ENCODE measurements at places on chromosomes 7 and 10. TPM values are rescaled to one million over a fixed set of nuclear protein-coding genes. Genes with fewer than 3 reads are reported as not detected.

Gene RAMP3
- total RNA-seq: not detected

Gene SKAP2
- total RNA-seq: 4.8 TPM

Gene ZNF804B
- total RNA-seq: not detected

Gene SRGN
- 10.3 TPM for total RNA-seq

Gene CUBN
- 0.89 TPM for total RNA-seq

DNA sequence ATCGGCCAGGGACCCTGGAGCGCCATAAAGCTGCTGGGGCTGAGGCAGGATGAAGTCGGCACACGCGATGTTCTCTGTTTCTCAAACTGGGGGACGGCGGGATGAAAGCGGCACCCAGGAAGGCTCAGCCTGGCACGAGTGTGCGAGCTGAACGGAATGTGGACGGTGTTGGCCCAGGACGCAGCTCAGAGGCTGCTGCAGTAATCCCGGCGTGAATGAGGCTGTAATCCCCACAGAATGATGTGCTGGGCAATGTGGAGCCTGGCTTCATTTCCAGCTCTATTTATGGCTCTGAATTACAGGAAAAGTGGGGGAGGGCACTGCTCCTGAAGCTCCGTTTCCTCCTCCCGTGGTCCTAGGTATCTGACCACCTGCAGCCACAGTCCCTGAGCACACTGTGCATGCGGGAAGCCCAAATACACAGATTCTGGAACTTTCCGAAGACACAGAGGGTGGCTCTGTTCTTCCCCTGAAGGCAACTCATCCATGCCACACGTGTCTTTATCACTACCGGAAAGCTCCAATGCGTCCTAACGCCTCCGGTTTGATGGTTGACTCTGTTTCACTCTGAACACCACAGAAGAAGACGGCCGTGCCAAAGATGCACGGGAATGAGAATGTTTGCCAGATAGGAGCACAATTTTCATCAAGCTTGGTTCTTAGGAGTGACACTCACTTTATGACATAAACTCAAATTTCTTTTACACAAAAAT, 37.6 kb downstream of the KLF6 start:
- DNase-seq: no peak
- no peaks in the 10 kb centered on the region for H3K27me3 ChIP-seq
- H3K4me3 ChIP-seq: no peak overlapping the region
- no peaks in the 10 kb centered on the region for H3K36me3 ChIP-seq

- no peaks in the 10 kb centered on the region for H3K36me3 ChIP-seq
- peaks cover 11% of the 10 kb centered on the region for H3K4me1 ChIP-seq
- no peak for DNase-seq
- peak overlapping the region; percentile 79 for H3K4me3 ChIP-seq
Measured at GRCh38 chr10:117217196-117217761, 20.0 kb downstream of the KCNK18 start.

DNA sequence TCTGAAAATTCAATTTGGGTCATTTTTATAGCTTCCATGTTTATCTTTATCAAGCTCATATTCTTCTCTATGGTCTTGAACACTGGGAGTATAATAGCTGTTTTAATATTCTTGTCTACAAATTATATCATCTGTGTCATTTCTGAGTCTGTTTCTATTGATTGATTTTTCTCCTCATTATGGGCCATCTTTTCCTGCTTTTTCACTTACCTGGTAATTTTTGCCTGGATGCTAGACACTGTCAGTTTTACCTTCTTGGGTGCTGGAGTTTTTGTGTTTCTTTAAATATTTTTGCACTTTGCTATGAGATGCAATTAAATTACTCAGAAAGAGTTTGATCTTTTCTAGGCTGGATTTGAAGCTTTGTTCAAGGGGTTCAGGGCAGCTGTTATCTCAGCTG, 26.8 kb upstream of the KDM7A start:
- H3K27ac ChIP-seq: no peak overlapping the region
- H3K4me3 ChIP-seq: no peak overlapping the region
- H3K27me3 ChIP-seq: peaks cover 13% of the 10 kb centered on the region
- H3K4me1 ChIP-seq: peaks cover 14% of the 10 kb centered on the region
- no peaks in the 10 kb centered on the region for H3K36me3 ChIP-seq

GRCh38 chr10:131313377-131313776, 1.9 kb upstream of the TCERG1L start:
- H3K36me3 ChIP-seq: no peaks in the 10 kb centered on the region
- no peak overlapping the region for H3K4me3 ChIP-seq
- DNase-seq: no peak
- H3K27ac ChIP-seq: no peak overlapping the region
- peaks cover 6% of the 10 kb centered on the region for H3K4me1 ChIP-seq

DNA sequence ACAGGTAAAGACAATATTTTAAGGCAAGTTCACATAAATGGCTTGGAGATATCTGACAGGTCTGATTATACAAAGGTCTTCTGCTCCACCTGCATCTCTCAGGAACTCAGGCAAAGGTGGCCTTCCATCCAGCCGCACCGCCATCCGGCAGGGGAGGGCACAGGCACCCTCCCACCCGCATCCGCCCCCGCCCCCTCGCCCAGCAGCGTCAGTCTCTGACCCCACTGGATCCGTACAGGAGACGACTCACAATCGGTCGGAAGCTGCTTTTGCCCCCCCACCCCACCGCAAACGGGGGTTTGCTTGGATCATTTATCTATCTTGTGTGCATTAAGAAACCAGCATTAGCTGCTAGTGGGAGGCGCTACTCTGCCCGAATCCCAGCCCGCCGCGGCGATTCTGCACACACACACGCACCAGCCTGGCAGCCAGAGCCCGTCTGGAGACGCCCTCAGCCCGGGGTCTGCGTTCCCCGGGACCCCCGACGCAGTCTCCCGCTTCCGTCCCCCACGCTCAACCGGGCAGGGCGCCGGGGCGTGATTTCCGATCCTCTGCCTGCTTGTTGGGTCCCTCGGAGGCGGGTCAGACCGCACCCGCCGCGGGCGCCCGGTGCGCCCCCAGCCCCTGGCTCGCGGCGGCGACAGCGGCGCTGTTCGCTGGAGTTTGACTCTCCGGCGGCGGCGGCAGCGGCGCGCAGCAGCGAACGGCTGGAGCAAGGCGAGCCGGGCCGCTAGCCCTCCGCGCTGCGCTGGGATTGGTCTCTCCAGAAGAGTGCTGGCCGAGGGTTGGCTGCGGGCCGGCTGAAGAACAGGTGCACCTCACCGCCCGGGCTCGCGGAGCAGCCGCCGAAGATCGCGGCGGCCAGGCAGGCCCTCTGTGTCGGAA, 820 bp upstream of the NRG3 start:
- no peak overlapping the region for H3K4me3 ChIP-seq
- H3K27ac ChIP-seq: no peak overlapping the region
- H3K36me3 ChIP-seq: peaks cover 3% of the 10 kb centered on the region
- peaks cover 54% of the 10 kb centered on the region for H3K27me3 ChIP-seq
- H3K4me1 ChIP-seq: peaks cover 4% of the 10 kb centered on the region

DNA sequence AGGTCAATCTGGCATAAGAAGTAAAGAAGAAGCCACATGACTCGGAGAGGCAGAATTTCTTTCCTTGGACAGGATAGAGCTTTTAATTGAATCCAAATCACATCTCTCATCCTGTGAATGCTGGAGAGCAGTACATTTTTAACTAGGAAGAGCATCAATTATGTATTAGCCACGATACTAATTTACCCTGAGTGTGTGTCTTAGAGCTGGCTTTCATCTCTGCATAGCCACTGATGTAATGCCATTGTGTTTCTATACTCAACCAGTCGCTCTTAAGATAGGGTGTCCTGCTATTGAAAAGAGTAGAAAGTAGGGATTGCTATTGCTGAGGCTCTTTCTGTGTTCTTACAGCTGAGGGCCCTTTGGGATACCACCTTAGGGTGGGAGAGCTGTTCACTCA, 280.3 kb downstream of the AUTS2 start:
- DNase-seq: no peak
- no peak overlapping the region for H3K4me3 ChIP-seq
- peaks cover 3% of the 10 kb centered on the region for H3K4me1 ChIP-seq
- H3K27ac ChIP-seq: no peak overlapping the region
- no peaks in the 10 kb centered on the region for H3K36me3 ChIP-seq
- H3K27me3 ChIP-seq: no peaks in the 10 kb centered on the region

- peak overlapping the region; percentile 71 for H3K4me3 ChIP-seq
- H3K4me1 ChIP-seq: peaks cover 9% of the 10 kb centered on the region
- H3K27me3 ChIP-seq: peaks cover 11% of the 10 kb centered on the region
Measured at GRCh38 chr7:156616269-156617202, 24.0 kb upstream of the RNF32 start.

DNA sequence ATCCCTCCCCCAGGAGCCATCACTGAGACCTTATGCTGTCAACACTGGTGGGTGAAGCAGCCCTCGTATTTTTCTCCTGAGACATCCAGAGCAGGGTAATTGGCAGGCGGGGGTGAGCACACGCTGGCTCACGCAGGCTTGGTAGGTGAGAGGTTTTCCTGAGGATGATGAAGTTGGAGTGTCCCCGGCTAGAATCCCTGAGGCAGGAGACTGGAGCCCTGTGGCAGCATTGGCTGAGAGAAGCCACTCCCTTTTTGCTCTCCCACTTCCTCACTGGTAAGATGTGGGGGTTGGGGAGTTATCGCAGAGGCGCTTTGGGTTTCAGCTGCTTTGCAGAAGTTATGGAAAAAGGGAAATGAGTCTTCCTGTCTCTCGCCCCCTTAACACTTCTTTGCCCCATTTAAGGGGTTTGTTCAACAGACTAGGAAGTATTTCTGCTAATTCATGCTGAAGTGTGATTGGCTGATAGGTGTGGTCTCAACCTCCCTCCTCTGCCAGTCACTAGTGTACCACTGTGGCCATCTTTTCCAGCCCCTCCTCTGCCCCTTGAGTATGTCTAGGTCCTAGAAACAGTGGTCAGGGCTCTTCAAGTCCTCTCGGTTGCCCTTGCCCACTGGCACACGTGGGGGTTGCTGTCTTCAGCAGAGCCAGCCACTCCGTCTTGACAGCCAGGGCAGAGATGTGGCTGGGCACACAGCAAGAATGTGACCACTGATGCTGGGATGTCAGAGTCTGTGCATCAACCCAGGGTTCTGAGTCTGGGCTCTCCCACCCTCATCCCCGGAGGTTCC, 5.7 kb downstream of the ARPC1B start:
- H3K27ac ChIP-seq: peak overlapping the region; percentile 84
- peaks cover 29% of the 10 kb centered on the region for H3K4me1 ChIP-seq
- peaks cover 4% of the 10 kb centered on the region for H3K36me3 ChIP-seq

DNA sequence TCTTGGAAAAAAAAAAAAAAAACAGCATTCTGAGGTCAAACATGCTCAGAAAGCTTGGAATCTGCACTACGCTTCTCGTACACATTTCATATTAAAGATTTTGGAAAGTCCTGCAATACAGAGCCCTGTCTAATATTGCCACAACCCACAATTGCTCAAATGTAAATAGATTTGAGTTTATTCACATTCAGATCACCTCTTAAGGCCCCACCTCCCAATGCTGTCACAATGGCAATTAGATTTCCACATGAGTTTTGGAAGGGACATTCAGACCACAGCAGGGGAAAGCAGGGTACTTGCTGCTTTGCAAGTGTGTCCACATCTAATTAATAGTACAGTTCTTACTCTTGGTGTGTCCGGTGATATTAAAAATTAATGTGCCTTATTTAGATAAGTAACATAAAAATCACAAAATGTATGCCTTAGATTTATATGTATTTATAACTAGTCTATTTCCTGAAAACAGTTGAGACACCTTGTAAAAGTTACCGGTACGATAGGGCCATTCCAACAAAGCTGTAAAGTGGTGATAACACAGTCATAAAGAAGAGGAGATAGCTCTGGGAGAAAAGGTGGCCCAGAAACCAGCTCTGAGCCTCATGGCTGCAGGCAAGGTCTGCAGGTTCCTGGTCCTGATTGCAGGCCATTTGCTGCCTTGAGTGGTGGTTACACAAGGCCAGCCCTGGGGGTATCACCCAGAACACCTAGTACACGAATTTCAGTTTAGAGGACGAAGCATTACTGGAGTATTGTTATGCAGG, 27.9 kb downstream of the EGFR start:
- no peak overlapping the region for H3K27ac ChIP-seq
- DNase-seq: no peak
- H3K27me3 ChIP-seq: no peaks in the 10 kb centered on the region
- H3K4me3 ChIP-seq: no peak overlapping the region
- H3K4me1 ChIP-seq: peaks cover 16% of the 10 kb centered on the region

GRCh38 chr7:40546616-40547501, 412.1 kb downstream of the SUGCT start:
- H3K36me3 ChIP-seq: peaks cover under 1% of the 10 kb centered on the region
- DNase-seq: no peak
- H3K27ac ChIP-seq: peak overlapping the region; percentile 57
- no peaks in the 10 kb centered on the region for H3K27me3 ChIP-seq
- H3K4me1 ChIP-seq: peaks cover 51% of the 10 kb centered on the region
- no peak overlapping the region for H3K4me3 ChIP-seq

DNA sequence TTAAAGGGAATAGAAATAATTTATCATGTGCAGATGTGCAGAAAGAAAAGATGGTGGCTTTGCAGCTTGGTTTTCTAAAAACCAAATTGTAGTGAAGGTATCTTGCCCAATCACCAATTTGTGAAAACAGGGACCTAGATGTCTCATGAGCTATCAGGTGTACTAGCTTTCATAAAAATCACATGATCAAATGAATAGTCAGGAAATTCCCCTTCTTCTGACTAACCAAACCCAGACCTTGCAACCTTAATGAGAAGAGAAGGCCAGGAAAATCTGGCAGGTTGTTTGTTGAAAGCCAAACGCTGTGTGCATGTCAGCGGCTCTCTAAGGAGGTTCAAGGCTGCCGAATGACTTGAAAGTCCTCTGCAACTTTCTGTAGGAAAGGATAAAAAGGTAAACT, 304.4 kb upstream of the NRP1 start:
- no peak overlapping the region for H3K27ac ChIP-seq
- peaks cover 10% of the 10 kb centered on the region for H3K4me1 ChIP-seq

- no peak for DNase-seq
- no peaks in the 10 kb centered on the region for H3K27me3 ChIP-seq
- no peak overlapping the region for H3K27ac ChIP-seq
- no peaks in the 10 kb centered on the region for H3K36me3 ChIP-seq
Measured at GRCh38 chr10:53166325-53166724, 393.7 kb upstream of the MBL2 start.

- H3K4me3 ChIP-seq: no peak overlapping the region
- no peaks in the 10 kb centered on the region for H3K36me3 ChIP-seq
- H3K4me1 ChIP-seq: no peaks in the 10 kb centered on the region
Measured at GRCh38 chr10:95964756-95965155, 57.0 kb downstream of the CC2D2B start.

DNA sequence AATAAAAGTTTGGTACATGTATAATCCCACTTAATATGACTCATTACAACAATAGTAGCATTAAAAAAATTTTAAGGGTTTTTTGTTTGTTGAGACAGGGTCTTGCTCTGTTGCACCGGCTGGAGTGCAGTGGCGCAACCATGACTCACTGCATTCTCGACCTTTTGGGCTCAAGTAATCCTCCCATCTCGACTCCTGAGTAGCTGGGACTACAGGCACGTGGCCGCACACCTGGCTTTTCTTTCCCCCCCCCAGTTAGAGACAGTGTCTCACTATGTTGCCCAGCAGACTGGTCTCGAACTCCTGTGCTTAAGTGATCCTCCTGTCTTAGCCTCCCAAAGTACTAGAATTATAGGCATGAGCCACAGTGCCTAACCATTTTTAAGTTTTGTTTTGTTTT, 40.7 kb downstream of the KMT2C start:
- H3K4me3 ChIP-seq: no peak overlapping the region
- H3K27ac ChIP-seq: peak overlapping the region; percentile 29
- no peaks in the 10 kb centered on the region for H3K36me3 ChIP-seq
- no peaks in the 10 kb centered on the region for H3K27me3 ChIP-seq

- no peak for DNase-seq
- peak overlapping the region; percentile 99 for H3K27ac ChIP-seq
- peaks cover 88% of the 10 kb centered on the region for H3K4me1 ChIP-seq
- peaks cover 1% of the 10 kb centered on the region for H3K36me3 ChIP-seq
- peak overlapping the region; percentile 55 for H3K4me3 ChIP-seq
Measured at GRCh38 chr7:130903358-130903974, 169.5 kb upstream of the KLF14 start.

Measured in chondrocyte (in vitro differentiated cells).